NCI-H2081 (cell line): ENCODE measurements at places on chromosomes 1 and 21.

DNA sequence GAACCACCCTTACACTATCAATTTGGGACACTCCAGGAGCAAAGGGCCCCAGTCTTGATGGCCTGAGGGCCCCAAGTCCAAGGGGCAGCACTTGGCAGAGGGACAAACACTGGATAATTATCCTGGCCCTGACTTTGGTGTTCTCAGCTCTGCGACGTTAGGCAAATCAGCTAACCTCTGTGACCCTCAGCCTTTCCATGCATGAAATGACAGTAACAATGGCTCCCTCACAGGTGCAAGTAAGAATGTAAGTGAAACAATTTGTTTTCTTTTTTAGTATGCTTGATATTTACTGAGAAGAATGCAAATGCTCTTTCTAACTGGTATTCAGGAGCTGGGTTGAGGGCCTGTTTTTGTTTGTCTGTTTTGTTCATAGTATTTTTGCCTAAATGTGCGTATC, 61.6 kb upstream of the PRDX6 start:
- DNase-seq: no peak

GRCh38 chr1:109763646-109764415, at the start of gene EPS8L3:
Gene EPS8L3, minus strand, starts transcription at chr1:109763923. Its CDS starts 2,174 bp downstream, at chr1:109761749.
- no peak for DNase-seq

DNA sequence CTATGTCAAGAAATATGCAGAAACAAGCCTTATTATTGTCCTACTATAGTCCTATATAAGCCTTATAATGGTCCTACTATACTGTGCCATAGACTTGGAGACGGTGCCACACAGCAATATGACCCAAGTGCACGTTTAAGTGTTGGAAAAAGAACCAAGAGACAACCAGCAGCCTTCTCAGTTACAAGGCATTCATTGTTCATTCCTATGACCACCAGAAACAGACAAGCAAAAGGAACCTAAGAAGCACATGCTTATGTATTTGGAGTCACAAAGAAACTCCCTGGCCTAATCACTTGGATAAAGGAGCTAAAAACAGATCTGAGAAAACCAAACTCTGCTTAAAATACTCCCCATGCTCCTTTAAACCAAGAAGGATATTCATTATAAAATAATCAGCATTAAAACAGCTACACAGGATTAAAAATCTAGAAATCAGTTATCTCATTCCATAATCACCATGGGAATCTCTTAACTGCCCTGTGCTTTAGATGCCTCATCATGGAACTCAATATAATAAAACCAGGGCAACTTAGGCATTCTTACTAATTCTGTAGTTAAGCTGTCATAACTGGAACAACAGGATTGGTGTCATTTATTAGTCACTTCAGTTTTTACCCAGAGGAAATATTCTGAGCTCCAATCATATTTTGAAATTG, 7.0 kb downstream of the COLGALT2 start:
- no peak for DNase-seq

DNA sequence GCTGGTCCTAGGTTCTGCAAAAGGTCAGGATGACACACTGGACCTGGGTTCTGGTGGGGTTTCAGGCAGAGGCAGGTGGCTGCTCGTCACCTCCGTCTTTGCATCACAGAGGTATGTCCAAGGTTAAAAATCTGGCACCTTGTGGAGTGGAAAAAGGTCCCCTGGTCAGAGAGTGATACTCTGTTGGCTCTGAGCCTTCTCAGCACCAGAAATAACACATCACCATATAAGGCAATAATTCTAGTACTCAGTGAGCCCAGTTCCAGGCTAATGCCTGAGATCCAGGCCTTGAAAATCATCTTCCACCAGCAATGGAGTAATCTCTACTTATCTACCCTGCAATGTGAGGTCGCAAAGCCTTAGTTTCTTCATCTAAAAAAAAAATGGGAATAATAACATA, 127.3 kb upstream of the C8B start:
- no peak for DNase-seq

DNA sequence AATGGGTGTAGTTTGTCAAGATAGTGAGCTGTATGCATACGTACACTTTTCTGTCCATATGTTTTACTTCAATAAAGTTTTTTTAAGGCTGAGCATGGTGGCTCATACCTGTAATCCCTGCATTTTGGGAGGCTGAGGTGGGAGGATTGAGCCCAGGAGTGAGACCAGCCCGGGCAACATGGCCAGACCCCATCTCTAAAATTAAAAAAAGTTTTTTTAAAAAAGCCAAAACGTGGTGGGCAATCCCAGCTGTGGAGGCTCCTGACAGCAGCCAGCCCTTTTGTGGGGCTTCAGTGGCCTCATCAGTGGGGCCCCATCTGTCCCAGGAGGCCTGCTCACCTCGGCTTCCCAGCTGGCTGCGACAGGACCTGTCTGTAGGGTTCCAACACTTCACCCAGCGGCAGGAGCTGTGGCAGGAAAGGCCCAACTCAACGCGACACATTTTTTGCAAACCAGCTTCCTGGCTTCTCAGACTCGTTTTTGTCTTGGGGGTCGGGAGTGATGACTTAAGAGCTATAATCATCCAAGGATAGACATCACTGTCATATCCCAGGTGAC, 56.9 kb upstream of the LBR start:
- DNase-seq: no peak

- no peak for DNase-seq
These were observed 16.7 kb upstream of the ATP1B1 start for GRCh38 chr1:169089776-169090175.
